Fibroblast of skin of back (primary cell): ENCODE measurements at places on chromosomes 7 and 10.

DNA sequence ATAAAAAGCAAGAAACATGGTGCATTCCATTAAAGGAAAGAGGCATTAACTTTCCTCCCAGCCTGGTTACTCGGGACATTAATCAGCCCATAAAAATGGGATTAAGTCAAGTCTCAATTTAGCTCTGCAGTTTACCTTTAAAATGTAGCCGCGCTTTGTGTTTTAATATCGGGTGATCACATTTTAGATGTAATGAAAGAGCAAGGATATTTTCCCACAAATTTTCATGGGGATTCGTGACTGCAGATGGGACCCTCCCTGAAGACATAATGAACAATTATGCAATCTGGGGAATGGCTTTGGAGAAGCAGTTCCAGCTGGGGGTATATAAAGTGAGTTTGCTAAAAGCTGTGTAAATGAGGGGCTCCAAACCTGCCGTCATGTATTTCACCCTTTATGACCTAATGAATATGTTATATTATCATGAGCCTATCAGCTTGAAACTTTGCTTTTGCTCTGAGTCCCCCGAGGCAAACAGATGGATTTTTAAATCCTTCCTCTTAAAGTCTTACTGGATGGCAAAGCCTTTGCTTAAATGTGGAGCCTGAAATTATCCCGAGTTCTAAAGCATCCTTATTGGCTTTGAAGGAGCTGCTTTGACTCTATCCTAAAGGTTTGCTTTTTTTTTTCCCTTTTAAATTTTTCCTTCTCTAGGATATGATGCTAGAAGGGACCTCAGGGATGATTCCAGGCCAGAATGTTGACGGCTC lies 31.8 kb downstream of the BAMBI start:
- DNase-seq = no peak

DNA sequence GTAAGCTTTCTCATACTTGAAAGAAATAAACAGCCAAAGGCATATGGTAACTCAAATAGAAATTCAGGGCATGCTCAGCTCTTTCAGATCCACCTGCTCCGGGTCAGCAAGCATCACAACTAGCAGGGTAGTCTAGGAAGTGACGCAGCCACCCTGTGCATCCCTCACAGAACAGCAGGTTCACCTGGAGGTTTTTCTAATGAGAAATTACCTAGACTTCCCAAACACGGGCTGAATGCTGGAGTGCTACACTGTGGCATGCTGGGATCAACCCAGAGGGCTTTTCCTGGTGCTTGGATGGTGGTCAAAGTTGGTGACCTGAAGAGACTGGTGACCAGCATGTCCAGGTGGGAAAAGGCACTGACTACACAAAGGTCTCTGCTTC lies 66.8 kb upstream of the DNAJB6 start:
- DNase-seq = no peak

DNA sequence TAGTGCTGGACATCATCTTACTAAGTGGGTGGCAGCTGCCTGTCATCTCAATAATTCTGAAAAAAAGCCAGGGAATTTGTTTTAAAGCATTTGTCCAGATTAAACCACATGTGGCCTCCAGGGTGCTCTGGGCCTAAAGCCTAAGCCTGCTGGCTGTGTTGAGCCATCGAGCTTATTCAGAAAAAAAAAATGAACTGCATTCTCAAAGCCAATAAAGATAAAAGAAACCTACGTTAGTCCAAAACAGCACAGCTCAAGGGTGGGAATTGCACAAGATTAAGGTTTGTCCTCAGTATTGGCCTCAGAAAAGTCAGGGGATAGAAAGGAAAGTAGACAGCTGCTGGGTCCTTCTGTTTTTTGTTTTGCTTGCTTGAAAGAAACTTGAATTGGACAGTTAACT lies 22.6 kb upstream of the PRTFDC1 start:
- peak; percentile 38 for DNase-seq

- DNase-seq = no peak
Measured at GRCh38 chr10:88999625-89000024, 9.0 kb downstream of the FAS start.

DNA sequence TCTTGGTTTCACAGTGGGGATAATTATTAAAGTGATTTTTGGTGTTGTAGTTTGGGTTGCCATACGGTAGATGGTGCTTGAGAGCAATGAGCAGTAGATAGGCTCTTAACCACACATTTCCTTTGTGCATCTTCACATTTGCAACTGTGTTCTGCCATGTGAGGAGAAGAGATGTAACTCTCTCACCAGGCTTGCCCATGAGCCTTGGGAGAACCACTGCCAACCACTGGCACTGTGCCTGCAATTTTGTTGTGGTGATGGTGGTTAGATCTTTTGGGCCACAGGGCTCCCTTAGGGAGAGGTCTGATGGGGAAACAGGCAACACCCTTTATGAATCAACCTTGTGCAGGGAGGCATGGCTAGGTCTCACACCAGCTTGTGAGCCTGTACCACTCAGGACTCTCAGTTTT lies 204.3 kb downstream of the CCDC7 start:
- peak; percentile 0 for DNase-seq

GRCh38 chr10:74822101-74822500 lies 4.3 kb upstream of the KAT6B start:
- DNase-seq = no peak

GRCh38 chr10:68562661-68563570 lies 2.8 kb downstream of the TET1 start:
- peak; percentile 69 for DNase-seq

DNA sequence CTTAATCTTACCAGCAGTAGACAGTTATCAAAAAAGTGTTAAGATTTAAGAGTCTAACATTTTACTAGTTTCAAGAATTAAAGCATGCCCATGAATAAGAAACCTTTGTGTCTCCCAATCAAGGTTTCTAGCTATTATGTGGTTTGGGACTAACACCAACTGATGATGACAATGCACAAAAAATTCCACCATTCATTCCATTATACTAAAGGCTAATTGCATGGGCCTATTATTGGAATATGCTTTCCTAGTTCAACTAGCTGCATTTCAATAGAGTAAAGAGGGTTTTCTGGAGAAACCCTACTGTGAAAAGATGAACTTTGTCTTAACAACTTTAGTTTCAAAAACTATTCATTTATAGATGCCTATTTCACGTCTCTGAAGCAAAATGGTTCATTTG lies 44.6 kb downstream of the UBE2H start:
- peak; percentile 8 for DNase-seq

DNA sequence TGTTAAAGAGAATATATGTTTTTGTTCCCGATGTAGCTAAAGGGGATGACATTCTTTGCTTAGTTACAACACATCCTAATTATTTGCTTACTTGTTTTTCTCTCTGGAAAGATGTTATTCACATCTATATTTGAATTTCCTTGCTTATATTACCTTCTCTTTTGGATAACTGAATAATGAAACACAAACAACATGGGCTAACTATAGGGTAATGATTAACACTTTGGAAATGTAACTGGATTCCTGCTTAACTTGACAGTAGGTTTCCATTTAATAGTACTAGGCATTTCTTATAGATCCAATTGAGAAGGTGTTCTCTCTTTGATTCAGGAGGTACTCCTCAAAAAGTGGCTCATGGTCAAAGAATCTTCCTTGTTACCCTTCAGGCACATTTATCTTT lies 141.1 kb downstream of the CCSER2 start:
- peak; percentile 36 for DNase-seq

GRCh38 chr7:3092468-3092867 lies 48.8 kb upstream of the CARD11 start:
- DNase-seq = no peak

- DNase-seq = no peak
Measured at GRCh38 chr10:90695915-90696676, 161.7 kb downstream of the HTR7 start.

GRCh38 chr7:138992052-138992531 lies 10.9 kb upstream of the KIAA1549 start:
- peak; percentile 54 for DNase-seq

GRCh38 chr10:87862679-87863052 lies 667 bp downstream of the KLLN start:
- no peak for DNase-seq

DNA sequence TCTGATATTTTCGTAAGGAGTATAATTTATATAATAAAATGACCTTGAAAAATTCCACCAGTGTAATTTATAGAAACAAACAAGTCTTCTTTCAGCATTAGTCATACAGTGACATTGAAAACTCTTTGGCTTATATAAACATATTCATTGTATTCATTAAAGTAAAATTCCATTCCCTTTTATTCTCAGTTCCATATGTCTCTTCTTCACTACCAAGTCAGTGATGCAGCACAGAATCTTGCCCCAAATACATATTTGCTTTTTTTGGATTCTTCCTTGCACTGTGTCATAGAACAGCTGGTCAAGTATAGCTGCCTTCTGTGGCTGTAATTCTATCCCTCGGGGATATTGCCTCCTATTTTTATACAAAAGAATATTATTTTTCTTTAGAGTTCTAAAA lies 884.5 kb upstream of the POT1 start:
- DNase-seq = peak; percentile 87

DNA sequence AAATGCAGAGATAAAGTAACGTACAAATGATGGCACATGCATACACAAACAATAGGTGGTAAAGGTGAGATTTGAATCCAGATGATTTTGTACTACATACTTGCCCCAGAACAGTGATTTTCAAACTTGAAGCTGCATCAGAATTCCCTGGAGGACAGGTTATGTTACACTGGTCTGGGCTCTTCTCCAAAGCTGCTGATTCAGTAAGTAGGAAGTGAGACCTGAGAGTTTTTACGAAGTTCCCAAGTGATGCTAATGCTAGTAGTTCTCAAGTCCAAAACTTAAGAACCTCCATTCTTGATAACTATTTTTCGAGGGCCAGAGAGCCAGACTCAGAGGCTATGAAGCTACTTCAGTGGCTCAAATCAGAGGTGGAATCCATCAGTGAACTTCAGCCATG lies 159.0 kb upstream of the POM121L12 start:
- DNase-seq = no peak

GRCh38 chr10:69075431-69075830 lies 12.5 kb upstream of the SRGN start:
- DNase-seq = no peak

- no peak for DNase-seq
Measured at GRCh38 chr7:6833636-6834035, 7.6 kb upstream of the CCZ1B start.

- no peak for DNase-seq
Measured at GRCh38 chr7:3589752-3590151, 288.7 kb downstream of the SDK1 start.

DNA sequence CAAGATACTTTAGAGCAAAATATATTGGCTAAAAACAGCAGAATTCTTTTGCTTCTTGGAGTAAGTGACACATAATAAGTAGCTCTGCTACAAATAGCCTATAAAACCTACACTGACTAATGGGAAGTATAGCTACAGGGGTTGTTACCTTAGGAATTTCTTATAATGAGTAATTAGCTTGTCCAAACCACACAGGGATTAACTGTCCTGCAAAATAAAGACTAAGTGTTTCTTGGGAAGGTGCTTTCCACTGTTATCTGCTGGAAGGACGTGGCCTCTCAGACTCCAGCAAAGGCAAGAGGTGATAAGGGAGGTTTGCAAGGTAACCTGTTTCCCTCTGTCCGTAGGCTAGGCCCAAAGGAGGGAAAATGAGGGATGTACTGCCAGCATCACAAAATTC lies 302.4 kb downstream of the DOCK4 start:
- DNase-seq = no peak

GRCh38 chr10:77983384-77984341 lies 45.7 kb downstream of the POLR3A start:
- peak; percentile 41 for DNase-seq

GRCh38 chr7:131508754-131509486 lies 47.5 kb downstream of the PODXL start:
- DNase-seq = no peak

DNA sequence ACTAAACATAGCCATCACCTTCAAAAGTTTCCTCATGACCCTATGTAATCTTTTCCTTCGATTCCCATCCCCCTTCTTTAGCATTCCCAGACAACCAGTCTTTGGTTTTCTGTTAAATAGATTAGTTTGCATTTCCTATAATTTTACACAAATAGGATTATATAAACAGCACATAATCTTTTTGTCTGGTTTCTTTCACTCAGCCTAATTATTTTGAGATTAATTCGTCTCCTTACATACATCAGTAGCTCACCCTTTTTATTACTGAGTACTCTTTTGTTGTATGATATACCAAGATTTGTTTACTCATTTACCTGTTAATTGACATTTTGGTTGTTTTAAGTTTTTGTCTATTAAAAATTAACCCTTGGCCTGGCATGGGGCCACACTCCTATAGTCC lies 354.7 kb upstream of the CHRM2 start:
- DNase-seq = no peak

DNA sequence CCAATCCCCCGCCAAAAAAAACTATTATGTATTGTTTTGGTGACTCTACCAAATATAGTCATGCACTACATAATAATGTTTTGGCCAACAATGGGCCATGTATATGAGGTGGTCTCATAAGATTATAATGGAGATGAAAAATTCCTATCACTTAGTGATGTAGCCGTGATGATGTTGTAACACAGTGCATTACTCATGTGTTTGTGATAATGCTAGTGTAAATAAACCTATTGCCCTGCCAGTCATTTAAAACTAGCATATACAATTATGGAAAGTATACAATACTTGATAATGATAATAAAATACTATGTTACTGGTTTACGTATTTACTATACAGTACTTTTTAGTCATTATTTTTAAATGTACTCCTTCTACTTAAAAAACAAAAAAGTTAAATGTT lies 101.5 kb downstream of the SLC25A40 start:
- no peak for DNase-seq
